ENCODE measurements at places on chromosomes 5 and 9. TPM values are rescaled to one million over a fixed set of nuclear protein-coding genes. Genes with fewer than 3 reads are reported as not detected.

GRCh38 chr9:89372979-89373378 lies 54.7 kb downstream of the SECISBP2 start:
- DNase-seq, result no peak

Gene CLINT1
- 105 TPM for total RNA-seq

Gene PCDHB10
- 2.9 TPM for total RNA-seq

Gene HSD17B3
- not detected for total RNA-seq

Gene CNOT6
- total RNA-seq, result 40.4 TPM

Gene ACTBL2
- not detected for total RNA-seq

DNA sequence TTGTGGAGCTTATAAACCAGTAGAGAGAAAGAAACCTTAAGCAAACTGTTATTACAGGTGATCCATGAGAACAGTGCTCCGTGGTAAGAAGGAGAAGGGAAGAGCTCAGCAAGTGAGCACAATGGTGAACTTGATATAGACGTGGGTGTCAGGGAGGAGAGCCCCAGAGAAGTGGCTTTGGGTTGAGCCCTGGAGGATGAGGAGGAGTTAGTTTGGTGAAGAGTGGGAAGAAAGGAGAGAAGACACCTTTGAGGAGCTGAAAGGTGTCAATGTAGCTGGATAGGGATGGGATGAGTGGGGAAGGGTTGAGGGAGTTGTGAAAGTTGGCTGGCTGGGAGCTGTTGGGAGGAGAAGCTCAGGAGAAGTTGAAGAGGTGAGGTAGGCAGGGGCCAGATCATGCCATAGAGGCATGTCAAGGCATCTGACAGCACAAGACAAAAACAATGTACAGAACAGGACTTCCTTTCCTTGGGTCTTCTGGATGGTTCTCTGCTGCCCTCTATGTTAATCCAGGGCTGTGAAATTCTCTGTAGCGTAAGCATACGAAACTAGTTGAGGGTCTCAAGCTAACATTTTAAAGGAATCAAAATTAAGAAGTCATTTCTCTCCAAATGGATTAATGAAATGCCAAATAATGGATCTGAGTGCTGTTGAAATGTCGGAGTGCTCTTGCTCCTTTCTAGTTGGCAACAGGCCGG lies 501.9 kb downstream of the KDM4C start:
- no peak for DNase-seq

Measured in endodermal cell (in vitro differentiated cells).